HepG2 (cell line): ENCODE measurements at places on chromosomes 6 and 20.

GRCh38 chr6:151018046-151018445, 152.5 kb downstream of the MTHFD1L start:
- no peak for DNase-seq

DNA sequence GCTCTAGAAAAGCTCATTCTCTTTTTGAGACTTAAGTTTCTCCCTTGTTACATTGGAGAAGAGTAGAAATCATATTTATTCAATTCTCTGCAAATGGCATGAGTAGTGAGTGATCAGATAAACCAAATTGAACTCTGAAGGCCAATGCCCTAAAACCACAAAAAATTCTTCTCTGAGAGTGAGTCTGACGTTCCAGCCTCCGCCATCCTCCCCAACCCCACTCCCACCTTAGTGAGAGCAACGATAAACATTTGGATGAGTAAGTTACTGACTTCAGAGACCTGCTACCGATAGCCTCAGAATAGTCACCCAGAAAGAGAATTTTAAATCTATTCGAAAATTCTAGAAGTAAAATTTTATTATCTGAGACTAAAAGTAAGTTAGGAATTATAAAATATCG, 94.6 kb downstream of the TFAP2A start:
- DNase-seq = no peak

DNA sequence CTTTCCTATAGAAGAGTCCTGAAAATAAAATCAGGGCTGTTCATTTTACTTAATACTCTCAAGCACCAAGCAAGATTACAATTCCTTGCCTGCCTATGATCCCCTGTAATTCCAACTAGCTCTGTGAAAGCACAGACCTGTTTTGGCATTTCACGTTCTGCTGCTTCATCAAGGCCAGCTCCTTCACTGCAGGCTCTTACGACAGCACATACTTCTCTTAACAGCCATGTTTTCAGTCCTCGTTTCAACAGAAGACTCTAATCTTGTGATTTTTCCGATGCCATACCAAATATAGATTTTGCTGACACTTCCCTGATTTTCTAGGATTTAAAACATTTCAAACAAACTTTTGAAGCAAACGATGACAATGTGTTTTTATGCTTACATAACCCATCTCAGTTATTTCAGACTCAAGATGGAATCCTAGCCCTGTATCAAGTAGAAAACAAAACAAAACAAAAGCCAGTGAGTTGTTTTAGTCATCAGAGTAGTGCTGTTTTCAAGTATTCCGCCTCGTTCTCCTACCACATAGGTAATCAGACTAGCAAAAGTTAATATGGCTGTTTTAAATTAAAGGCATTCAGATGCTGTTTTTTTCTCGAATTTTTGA, 616.5 kb upstream of the CITED2 start:
- no peak for DNase-seq

GRCh38 chr20:15582146-15582760, 991.0 kb downstream of the KIF16B start:
- no peak for DNase-seq

GRCh38 chr6:166483573-166484250, 101.0 kb upstream of the MPC1 start:
- no peak for DNase-seq

DNA sequence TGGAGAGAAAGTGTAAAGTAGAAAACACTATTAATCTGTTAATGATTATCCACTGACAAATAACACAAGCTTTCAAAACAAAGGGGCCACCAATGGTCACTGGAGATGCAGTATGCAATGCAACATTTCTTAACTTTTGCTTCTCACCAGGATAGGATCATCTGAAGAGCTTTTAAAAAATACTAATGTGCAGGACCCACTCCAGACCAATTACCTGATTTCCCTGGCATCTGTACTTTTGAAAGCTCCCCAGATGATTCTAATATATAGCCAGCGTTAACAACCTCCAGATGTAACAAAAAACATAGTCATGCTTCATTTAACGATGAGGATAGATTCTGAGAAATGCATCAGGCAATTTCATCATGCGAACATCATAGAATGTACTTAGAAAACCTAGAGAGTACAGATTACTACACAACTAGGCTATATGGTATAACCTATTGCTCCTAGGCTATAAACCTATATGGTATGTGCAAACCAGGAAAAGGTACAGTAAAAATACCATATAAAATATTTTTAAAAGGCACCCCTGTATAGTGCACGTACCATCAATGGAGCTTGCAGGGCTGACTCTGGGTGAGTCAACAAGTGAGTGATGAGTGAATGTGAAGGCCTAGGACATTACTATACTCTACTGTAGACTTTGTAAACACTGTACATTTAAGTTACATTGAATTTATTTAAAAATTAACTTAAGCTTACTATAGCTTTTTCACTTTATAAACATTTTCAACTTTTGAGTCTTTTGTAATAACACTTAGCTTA, 69.2 kb downstream of the ATG5 start:
- no peak for DNase-seq

- DNase-seq = no peak
These were observed 2.6 kb downstream of the SKIC2 start for GRCh38 chr6:31961616-31962015.

DNA sequence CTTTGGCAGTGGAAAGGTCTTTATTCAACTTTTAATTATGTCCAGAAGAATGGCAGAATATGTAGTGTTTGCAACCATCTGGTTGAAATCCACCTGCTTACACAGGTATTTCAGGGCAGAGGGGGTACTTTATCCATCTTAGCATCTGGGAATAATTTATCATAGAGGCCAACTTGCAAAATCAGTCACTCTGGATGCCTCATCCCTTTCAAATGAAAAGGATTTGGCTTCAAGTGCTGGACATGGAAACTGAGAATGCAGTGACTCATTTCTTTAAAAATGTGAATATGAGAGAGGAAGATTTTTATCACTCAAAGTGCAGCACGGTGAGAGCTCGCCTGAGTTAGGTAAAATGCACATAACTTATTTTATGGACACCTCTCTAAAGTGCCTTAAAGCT, 758.3 kb downstream of the KIF16B start:
- no peak for DNase-seq

- DNase-seq = no peak
These were observed 13.8 kb downstream of the SIGLEC1 start for GRCh38 chr20:3698591-3699001.

GRCh38 chr20:62132421-62132820, 10.1 kb downstream of the LSM14B start:
- DNase-seq = no peak

- DNase-seq = no peak
These were observed 1.9 kb downstream of the PPP1R3D start for GRCh38 chr20:59938221-59938620.

DNA sequence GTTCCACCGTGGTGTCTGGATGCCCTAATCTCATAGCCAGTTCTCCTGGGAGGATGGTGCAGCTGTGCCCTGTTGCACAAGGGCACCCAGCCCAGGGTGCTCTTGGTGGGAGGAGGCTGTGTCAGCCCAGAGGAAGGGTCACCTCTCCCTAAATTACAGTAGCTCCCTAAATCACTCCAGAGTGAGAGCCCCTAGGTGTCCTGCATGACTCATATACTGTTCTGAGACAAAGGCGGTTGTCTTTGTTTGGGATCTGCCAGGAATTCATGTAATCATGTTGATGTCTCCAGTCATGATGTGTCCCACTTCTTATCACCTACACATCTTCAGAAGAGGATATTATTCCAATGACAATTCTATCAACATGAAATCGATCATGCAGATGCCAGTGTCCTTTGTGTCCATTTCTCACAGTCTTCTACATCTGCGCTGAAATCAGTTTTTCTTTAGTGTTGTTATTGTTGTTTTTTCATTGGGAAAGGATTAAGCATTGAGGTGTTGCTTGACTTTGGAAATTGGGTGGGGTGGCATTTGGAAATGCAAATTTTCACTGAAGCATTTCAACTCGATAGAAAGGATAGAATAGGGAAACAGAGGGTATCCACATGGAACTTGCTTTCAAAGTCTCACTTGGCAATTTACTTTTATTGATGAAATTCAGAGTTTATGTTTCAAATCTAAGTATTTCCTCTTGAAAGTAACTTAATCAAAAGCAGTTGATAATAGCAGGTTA, 19.5 kb downstream of the PERP start:
- peak; percentile 31 for DNase-seq

- DNase-seq = peak; percentile 33
These were observed 26.3 kb downstream of the LHFPL5 start for GRCh38 chr6:35831257-35832007.

- DNase-seq = no peak
These were observed 147.1 kb downstream of the PREX1 start for GRCh38 chr20:48680650-48681049.

DNA sequence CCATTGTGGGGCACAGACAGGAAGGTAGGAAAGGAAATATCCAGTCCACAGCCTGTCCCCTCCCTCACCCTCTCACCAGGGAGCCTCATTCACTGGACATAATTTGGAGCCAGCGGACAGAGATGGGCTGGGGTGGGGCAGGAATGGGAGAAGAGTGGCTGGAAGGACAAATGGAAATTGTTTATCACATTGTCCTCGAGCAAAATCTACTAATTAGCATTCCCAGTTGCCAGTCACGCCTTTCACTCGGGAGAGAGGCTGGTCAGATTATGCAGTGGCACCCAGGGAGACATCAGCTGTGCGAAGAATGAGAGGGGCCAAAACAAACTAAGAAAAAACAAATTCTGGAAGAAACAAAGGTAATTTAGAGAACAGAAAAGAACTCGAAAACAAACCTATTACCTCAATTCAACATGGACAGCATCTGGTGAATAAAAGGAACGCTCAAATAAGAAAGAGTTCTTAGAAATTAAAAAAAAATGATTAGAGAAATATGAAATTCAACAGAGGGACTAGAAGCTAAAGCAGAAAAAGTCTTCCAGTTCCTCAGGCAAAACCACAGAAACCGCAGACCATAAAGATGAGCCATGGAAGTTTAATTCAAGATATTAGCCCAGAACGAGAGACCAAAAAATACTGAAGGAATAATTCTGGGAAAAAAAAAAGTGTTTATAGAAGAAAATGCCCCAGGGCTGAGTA, 108.5 kb upstream of the RALGAPA2 start:
- no peak for DNase-seq

GRCh38 chr6:4637691-4638433, 138.3 kb upstream of the CDYL start:
- DNase-seq = no peak

GRCh38 chr6:138397128-138398122, 6.6 kb upstream of the HEBP2 start:
- DNase-seq = no peak

DNA sequence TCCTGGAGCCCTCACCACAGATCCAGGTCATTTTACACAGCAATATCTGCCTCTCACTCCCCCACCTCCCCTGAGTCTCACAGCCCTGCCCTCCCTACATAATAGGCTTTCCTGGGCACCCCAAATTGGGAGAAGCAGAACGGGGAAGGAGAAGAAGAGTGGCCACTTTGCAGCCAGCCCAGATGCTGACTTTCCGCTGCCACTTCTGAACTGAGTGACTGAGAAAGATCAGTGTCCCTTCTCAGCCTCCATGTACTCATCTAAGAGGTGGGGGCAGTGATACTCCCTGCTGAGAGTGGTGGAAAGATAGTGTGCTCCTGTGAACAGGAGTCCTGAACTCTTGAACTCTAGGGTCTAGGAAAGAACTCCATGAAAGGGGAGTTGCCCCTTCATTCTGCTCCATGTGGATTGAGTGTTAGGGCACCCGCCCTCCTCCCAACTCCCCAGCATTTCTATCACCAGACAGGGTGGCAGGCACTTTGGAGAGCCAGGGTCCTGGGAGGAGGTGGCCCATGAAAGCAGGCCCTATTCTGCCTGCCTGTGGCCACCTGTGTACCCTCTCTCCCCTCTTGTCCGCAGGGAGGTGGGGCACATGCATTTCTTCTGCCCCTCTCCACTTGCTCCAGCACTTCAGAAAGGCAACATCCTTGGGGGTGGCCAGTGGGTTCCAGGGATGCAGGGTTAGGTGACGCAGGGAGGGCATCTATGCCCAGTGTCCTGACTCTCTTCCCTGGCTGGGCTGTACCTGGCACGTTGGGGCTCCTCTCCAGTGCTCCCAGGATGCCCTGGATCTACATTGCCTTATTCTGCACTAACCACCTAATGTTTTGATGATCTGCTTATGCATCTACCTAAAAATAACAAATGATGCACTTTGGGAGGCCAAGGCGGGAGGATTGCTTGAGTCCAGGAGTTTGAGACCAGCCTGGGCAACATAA, 38.3 kb upstream of the MRPS18A start:
- no peak for DNase-seq

DNA sequence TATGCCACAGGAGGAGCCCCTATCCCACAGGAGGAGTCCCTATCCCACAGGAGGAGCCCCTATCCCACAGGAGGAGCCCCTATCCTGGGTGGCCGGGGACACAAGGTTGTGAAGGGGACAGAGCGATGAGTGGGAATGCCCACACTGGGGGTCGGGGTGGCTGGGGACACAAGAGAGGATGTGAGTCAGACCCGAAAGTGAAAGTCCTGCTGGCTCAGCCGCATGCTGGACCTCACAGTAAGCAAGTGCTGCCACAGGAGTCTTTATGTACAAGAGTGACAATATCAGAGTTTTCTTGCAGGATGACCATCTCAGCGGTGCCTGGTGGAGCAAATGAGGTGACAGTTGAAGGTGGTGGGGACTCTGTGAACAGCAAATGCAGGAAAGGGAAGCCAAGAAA, 93.7 kb downstream of the PSMB1 start:
- DNase-seq = no peak

DNA sequence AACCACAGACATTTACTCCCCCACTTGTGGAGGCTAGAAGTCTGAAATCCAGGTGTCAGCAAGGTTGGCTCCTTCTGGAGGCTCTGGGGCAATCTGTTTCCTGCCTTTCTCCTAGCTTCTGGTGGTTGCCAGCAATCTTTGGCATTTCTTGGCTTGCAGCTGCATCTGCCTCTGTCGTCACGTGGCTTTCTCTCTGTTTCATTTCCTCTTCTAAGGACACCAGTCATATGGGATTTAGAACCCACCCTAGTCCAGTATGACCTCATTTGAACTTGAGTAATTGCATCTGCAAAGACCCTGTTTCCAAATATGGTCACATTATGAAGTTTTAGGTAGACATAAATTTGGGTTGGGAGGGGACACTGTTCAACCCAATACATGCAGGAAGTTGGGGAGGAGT, 56.2 kb upstream of the EPB41L1 start:
- DNase-seq = no peak

- no peak for DNase-seq
These were observed 417.2 kb upstream of the SULF2 start for GRCh38 chr20:48202334-48203113.

- no peak for DNase-seq
These were observed 294.8 kb downstream of the CDC5L start for GRCh38 chr6:44682280-44682679.

GRCh38 chr6:150937132-150937906, 71.8 kb downstream of the MTHFD1L start:
- no peak for DNase-seq

- DNase-seq = no peak
These were observed 46.8 kb downstream of the CHMP4B start for GRCh38 chr20:33857722-33858563.

GRCh38 chr6:131356161-131356560, 216.9 kb upstream of the ARG1 start:
- DNase-seq = no peak

- DNase-seq = no peak
These were observed 12.5 kb downstream of the ENTPD6 start for GRCh38 chr20:25207960-25208534.
